Activated CD4-positive, alpha-beta T cell treated with anti-CD3 and anti-CD28 coated beads for 36 hours (primary cell): ENCODE measurements at places on chromosomes 7 and 10. TPM values are rescaled to one million over a fixed set of nuclear protein-coding genes. Genes with fewer than 3 reads are reported as not detected.
A peak's percentile ranks its signal among the peaks of the same experiment; 100 is the strongest.

DNA sequence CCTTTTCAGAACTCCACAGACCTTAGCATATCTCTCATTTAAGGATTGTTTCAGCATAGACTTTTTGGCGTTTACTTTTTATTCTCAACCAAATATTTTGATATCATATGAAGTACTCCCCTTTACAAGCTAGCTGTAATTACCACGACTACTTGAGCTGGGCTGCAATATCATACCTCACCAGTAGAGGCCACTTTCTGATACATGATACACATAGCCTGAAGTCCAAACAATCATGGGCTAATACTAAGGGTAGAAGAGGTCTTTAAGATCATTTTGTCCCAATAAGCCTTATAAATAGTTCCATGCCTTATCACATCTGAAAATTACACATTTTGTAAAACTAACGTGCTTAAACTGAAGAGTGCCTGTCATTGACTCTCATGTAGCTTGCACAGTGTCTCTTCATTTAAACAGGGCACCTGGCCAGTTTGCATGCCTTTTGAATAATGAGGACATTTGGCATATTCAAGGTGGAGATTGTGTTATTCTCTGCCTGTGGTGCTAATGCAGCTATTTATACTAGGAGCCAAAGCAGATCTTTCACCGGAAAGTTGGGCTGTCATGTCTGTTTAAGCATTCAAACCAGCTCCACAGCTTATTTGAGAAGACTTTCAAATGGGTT is 403.7 kb upstream of the ZMIZ1 start:
- H3K27ac ChIP-seq, result no peak overlapping the region
- no peak overlapping the region for H3K4me3 ChIP-seq
- peak; percentile 32 for DNase-seq
- H3K27me3 ChIP-seq, result peaks cover 38% of the 10 kb centered on the region

DNA sequence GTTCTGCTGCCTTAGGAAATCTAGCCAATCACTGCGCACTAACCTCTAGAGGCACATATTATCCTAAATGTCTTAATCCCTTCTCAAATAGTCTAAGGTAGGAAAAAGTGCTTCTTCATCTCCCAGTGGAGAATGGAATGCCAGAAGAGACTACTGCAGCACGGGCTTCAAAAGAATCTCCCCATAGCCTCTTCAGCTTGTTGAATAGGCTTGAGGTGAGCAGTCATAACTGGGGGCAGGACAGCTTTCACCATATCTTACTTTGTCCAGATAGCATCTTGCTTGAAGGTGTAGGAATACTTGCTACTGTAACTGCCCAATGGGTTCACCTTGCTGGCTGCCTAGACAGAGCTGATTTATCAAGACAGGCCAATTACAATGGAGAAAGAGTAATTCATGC is 88.8 kb downstream of the MBL2 start:
- H3K4me1 ChIP-seq, result no peaks in the 10 kb centered on the region
- H3K27ac ChIP-seq, result no peak overlapping the region
- no peak overlapping the region for H3K4me3 ChIP-seq
- no peaks in the 10 kb centered on the region for H3K36me3 ChIP-seq
- H3K27me3 ChIP-seq, result no peaks in the 10 kb centered on the region
- DNase-seq, result no peak

DNA sequence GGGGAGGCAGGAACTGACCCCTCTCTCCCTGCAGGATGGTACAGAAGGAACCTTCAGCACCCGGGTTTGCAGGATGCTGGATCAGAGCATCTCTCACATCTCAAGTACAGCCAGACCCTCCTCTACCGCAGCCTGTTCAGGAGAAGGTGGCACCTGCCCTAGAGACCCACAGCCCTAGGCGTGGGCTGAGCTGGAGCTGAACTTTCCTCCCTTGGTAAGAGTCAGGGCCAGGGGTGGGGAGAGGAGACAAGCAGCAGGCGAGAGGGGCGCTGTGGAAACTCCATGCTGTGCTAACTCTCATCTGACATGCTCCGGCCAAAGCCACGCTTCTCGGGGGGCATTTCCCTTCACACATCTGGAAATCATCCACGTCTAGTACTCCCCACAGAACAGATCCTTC is 154.4 kb downstream of the DIP2C start:
- DNase-seq, result no peak
- H3K27ac ChIP-seq, result no peak overlapping the region
- no peak overlapping the region for H3K4me3 ChIP-seq
- peaks cover 15% of the 10 kb centered on the region for H3K27me3 ChIP-seq

DNA sequence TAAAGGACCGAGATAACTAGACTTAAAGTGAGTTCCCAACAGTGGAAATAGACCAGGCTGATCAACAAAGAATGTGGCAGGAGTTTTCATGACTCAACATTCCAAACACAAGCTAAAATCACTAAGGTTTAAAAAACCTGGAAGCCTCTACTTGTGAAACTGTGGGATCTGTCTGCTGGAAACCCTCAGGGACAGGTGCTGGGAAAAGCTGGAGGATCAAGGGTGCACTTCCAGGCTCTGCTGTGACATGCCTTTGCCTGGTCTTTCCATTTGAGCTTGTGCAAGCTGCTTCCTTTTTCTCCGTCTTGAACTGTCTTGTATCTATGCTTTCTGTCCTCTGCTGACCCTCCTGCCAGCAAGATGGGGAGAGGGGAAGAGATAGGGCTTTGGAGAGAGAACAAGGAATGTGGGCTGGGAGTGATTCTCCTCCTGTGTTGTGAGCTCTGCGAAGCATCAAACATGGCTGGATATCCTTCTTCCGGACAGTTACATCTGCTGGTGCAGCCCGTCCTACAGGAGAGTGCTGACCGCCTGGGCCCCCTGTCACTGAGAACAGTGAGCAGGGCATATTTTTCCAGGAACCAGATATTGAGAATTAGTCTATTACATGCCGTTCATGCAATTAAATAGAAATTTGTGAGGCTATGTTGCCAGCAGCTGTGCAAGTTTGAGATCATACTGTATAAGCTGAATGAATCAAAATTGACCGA is 25.5 kb downstream of the ARHGAP22 start:
- no peaks in the 10 kb centered on the region for H3K4me1 ChIP-seq
- no peak for DNase-seq
- H3K4me3 ChIP-seq, result no peak overlapping the region

PRF1 gene
- total RNA-seq, result 21.8 TPM

DNA sequence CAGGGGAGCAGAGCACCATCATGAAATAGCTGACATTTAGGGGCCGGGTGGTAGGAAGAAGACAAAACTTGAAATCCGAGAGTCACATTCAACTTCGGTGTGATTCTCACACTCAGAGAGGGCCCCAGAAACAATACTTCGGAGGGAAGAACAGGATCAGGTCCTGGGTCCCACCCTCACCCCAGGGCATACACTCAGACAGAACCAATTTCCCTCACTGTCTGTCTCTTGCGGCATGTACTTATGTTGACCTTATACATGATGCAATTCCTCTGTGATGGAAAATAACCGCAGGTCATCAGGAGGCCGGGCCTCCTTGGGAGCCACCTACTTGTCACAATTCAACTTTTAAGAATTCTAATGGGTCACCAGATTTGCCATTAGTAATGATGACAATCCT is 26.3 kb upstream of the HMX3 start:
- H3K4me1 ChIP-seq, result no peaks in the 10 kb centered on the region
- H3K4me3 ChIP-seq, result no peak overlapping the region
- H3K27ac ChIP-seq, result no peak overlapping the region
- no peaks in the 10 kb centered on the region for H3K36me3 ChIP-seq
- DNase-seq, result no peak
